T-helper 17 cell (primary cell): ENCODE measurements at places on chromosomes 3 and 15.

GRCh38 chr3:55585856-55586255, 98.8 kb upstream of the WNT5A start:
- DNase-seq: no peak

DNA sequence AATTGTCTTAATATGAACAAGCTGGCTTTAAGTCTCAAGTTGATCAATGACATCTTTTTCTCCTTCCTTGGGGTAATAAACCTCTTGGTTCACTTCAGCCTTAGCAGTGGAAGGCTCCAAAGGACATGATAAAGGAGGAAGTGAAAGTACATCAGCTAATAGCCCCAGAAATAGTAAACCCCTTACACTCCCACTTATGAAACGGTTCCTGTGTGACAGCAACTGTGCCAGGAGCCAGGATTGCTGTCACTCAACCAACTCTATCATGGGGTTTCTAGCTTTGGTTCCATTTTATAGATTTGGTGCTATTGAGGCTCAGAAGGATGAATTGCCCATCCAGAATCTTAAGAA, 216.7 kb downstream of the ABHD5 start:
- DNase-seq: no peak

DNA sequence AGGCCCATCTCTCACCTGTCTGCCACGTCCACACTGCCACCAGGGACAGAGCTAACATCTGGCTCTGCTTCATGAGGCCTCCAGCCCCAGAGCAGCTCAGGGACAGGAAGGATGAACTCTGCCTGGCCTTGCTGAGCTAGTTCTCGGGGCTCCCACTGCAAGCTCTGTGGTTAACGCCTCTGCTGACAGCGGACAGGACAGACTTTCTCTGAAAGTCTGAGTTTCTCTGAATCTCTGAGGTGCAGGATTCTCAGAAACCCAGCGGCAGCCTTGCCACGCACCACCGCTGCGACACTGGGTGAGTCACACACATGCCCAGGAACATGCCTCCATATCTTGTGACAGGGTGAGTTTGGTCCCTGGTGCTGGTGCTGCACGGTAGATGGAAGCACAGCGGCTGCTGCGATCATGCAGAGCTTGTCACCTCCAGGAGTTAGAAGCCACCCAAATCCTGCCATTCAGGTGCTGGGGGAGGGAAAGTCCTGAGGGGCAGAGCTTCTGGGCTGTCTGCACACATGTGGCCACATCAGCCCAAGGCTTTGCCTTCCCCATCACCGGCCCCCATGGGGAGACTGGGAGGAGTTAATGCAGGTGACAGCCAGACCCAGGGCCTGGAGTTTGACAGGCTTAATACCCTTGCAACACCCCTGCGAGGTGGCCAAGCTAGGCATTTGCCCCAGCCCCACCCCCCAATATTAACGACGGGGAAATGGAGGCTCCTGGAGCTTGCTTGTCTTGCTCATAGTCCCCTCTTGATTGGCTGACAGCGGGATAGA, 267.0 kb downstream of the PLCL2 start:
- DNase-seq: peak; percentile 40

DNA sequence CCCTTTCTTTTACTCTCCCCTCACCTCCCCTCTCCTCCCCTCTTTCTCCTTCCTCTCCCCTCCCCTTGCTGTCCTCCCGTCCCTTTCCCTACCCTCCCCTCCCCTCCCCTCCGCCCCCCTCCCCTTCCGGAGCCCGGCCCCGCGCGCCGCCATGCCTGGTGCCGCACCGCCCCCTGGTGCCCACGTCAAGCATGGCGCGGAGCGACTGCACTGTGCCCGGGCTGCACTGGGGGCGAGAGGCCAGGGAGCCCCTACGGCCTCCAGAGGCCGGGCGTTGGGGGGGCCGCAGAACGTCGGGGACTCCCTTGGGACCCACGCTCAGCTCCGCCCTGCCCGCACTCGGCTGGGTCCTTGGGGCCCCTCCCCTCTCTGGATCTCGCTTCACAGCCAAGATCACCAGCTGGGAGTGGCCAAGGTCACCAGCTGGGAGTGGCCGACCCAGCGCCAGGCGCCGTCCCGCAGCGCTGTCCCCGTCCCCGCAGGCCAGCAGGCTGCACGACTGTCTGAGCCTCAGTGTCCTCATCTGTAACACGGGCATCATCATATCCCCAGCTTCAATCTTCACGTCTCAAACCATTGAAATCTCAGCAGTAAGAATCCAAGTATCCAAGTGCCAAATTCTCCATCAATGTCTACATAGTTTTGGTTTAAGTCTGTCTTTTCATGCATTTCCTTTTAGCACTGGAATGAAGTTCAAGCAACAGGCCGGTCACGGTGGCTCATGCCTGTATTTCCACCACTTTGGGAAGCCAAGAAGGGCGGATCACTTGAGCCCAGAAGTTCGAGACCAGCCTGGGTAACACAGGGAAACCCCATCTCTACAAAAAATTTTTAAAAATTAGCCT, 42.5 kb downstream of the TPRA1 start:
- DNase-seq: peak; percentile 65

DNA sequence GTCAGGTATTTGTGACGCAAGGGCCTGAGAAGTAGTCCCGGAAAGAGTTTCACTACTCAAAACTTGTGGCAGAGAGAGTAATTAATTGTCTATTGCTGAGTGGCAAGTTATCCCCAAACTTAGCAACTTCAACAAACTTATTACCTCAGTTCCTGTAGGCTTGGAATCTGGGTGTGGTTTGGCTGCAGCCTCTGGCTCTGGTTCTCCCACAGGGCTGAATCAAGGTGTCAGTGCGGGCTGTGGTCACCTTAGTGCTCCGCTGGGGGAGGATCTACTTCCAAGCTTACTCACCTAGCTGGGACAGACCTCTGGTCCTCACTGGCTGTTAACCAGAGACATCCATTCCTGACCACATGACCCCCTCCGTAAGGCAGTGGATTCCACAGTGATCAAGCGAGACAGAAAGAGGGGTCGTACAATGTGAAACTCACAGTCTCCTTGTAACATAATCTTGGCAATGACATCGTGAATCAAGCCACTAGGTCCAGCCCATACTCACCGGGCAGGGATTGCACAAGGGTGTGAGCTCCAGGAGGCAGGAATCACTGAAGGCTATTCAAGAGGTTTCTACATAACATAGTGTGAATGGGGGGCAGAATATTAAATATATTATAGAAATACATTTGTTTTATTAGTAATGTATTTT, 138.3 kb downstream of the RYR3 start:
- DNase-seq: no peak

DNA sequence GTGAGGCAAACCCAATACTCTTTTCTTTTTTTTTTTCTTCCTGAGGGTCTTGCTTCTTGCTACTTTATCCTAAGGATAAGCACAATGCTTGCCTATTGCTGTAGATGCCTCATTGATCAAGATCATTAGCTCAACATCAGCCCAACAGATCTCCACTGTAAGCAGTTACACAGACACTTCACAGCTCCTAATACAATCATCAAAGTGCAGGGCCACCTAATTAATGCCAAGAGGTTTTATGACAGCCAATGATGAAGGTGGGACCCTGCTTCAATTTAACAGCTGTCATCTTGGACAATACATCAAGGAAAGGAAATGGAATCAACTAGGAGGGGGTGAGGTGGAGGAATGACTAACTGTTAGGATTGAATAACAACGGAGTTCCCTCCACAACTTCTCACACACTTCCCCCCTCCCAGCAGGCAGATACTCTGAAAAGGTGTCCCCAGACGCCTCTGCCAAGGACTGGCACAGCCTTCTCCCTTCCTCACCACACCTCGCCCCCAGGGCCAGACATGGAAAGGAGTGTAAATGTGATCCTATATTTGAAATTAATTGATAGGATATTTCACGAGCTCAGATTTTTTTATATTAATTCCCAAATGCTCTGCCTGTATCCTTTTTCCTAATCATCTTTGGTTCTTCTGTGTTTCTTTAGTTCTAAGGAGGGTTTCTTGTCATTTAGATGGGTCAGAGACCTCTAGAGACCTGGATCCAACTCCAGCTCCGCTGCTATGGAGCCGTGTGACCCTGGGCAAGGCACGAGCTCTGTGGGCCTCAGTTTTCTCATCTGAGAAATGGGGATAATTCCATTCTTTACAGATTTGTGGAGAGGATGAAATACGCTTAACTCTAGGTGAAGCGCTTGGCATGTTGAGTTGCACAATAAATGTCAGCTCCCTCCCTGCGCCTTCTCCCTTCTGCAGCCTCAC, 1.2 kb downstream of the DCLK3 start:
- DNase-seq: no peak

DNA sequence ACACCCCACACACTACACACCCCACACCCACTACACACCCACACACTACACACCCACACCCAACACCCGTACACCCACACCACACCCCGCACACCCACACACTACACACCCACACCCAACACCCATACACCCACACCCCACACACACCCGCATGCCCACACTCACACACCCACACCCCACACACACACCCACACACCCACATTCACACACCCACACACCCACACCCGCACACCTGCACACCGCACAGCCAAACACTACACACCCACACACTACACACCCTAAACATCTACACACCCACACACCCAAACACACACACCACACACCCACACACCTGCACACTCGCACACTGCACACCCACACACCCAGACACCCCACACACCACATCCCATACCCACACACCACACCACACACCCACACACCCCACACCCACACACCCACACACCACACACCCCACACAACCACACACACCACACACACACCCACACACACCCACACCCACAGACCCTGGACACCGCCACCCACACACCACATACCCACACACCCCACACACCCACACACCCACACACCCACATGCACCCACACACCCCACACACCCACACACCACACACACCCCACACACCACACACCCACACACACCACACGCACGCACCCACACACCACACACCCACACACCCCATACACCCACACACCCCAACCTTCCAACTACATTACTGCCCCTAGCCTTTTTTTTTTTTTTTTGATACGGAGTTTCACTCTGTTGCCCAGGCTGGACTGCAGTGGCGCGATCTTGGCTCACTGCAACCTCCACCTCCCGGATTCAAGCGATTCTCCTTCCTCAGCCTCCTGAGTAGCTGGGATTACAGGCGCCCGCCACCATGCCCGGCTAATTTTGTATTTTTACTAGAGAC, 16.9 kb downstream of the CEP19 start:
- DNase-seq: no peak

GRCh38 chr3:123634149-123635051, 49.5 kb upstream of the HACD2 start:
- no peak for DNase-seq

DNA sequence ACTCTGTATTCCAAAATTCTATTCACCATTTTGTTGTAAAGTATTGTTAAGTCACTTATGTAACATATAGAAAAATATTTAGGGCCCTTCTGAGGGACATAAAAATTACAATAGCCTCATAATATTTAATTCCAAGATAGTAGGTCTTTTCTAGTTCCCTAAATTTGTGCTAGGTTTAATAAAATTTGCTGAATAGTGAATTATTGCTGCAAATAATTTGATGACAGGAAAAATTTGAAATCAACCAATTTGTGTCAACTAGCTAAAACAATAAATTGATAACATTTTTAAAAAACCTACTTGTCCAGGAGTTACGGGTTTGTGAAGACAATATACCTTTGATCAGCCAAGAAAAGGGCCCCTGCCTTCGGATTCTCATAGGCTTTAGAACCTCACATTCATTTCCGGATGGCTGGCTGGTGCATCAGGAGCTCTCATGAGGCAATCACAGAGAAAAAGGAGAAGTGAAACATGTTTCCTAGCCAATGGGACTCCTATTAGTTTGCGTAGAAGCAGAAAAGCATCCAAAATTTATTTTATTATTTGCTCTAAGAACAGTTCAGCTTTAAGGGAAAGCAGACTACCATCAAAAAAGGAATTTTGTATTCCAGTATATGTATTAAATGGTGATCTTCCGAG, 177.2 kb downstream of the LRRC3B start:
- DNase-seq: no peak

- no peak for DNase-seq
Observed at GRCh38 chr3:48926425-48927392, 8.1 kb downstream of the ARIH2 start.

GRCh38 chr3:48700731-48701405, 15.2 kb upstream of the NCKIPSD start:
- no peak for DNase-seq

DNA sequence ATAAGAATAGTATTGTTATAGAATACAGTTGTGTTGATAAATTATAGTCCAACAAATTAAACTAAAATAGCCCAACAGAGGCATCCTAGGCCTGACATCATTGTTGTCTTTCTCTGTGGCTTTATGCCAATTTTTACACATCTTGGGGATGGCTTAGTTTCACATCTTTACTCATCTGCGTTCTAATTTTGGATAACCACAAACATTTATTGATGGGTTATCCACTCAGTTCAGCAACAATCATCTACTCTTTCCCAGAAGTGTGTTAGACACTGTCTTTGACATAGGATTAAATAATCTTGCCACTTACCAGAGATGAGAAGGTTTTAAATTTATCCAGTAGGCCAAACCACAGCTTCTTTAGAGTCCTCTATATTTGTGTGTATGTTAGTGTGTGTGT, 120.8 kb upstream of the PHLDB2 start:
- no peak for DNase-seq

- DNase-seq: no peak
Observed at GRCh38 chr3:160613661-160614060, 48.3 kb upstream of the KPNA4 start.

GRCh38 chr15:64090527-64090926, 3.1 kb downstream of the CIAO2A start:
- DNase-seq: no peak

DNA sequence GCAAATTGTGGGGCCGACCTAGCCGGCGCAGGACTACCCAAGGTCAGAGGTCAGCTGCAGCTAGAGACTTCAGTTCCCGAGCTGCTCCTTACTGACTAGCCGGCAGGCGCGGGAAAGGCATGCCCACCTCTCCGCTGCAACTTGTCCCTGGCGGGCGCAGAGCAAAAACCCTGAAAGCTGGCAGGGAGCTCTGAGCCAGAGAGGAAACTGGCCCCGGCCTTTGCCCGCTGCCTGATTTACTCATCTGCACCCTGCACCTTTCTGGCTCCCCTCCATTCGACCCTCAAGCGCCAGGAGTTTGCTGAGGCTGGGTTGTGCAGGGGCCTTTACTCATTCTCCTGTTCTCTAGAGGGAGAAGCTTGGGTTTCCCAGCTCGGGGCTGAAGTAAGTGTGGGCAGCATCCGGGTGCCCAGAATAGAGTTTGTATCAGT, 1.5 kb downstream of the ZIC4 start:
- DNase-seq: no peak

GRCh38 chr15:63157891-63158431, 684 bp upstream of the RPS27L start:
- no peak for DNase-seq

- DNase-seq: no peak
Observed at GRCh38 chr3:183487016-183487415, 58.6 kb upstream of the MCF2L2 start.
